Endodermal cell (in vitro differentiated cells): ENCODE measurements at places on chromosomes 7 and 10. TPM values are rescaled to one million over a fixed set of nuclear protein-coding genes. Genes with fewer than 3 reads are reported as not detected.

GRCh38 chr7:144713850-144714249 lies 122.0 kb downstream of the TPK1 start:
- no peak overlapping the region for H3K27ac ChIP-seq
- no peaks in the 10 kb centered on the region for H3K4me1 ChIP-seq
- peaks cover 8% of the 10 kb centered on the region for H3K36me3 ChIP-seq
- no peak for DNase-seq

DNA sequence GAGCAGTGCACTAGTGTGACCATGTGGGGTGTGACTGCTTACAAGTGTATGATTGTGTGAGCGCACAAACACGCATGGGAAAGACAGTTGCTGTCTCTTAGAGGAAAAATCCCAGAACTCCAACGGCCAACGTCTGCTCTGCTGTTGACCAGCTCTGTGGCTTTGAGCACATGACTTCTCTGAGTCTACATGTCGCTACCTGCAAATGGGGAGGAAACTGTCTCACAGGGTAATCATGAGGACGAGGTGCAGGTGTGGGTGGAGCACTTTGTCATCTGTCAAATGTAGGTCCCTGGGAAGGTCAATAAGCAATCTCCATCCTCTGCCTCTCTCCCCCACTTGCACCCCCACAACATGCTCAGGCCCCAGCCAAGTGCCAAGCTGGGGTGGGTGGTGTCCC lies 31.2 kb upstream of the TLX1 start:
- no peaks in the 10 kb centered on the region for H3K4me1 ChIP-seq
- no peak overlapping the region for H3K27ac ChIP-seq
- peaks cover 74% of the 10 kb centered on the region for H3K27me3 ChIP-seq
- H3K36me3 ChIP-seq = no peaks in the 10 kb centered on the region
- no peak overlapping the region for H3K4me3 ChIP-seq

SPDYE16 gene
- total RNA-seq = 0.34 and 0.37 TPM in 2 replicates

FAM25G gene
- total RNA-seq = not detected in 2 replicates

ACTR3C gene
- total RNA-seq = 0.36 and 0.92 TPM in 2 replicates

SFXN4 gene
- 13.0 to 24.0 TPM (median 23.2 TPM) in 3 replicates for total RNA-seq
